ENCODE measurements at places on chromosomes 2 and 18.
A peak's percentile ranks its signal among the peaks of the same experiment; 100 is the strongest.

DNA sequence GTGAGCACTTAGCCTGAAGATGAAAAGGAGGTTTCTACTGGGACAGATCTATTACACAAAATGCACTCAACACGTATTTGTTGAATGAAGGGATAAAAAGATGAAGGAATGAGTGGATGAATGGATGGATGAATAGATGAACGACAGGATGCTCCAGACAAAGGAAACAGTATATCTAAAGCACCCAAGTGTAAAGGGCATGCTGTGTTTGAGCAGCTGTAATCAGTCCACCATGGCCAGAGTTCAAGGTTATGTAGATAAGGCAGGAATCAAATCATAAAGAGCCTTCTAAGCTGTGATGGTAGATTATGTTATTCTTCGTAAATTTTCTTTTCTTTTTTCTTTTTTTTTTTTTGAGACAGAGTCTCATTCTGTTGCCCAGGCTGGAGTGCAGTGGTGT, 213.8 kb upstream of the FBXO11 start:
- DNase-seq: no peak

DNA sequence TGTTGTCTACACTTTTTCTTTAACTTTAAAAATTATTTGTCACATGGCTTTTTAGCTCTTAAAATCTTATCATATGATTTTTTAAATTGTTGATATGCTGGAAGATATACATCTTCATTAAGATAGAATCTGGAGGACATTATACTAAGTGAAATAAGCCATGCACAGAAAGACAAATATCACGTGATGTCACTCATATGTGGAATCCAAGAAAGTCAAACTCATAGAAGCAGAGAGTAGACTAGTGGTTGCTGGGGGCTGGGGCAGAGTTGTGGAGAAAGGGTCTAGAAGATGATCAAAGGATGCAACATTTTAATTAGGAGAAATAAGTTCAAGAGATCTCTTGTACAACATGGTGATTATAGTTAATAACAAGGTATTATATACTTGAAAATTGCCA, 280.9 kb downstream of the GULP1 start:
- no peak for DNase-seq

DNA sequence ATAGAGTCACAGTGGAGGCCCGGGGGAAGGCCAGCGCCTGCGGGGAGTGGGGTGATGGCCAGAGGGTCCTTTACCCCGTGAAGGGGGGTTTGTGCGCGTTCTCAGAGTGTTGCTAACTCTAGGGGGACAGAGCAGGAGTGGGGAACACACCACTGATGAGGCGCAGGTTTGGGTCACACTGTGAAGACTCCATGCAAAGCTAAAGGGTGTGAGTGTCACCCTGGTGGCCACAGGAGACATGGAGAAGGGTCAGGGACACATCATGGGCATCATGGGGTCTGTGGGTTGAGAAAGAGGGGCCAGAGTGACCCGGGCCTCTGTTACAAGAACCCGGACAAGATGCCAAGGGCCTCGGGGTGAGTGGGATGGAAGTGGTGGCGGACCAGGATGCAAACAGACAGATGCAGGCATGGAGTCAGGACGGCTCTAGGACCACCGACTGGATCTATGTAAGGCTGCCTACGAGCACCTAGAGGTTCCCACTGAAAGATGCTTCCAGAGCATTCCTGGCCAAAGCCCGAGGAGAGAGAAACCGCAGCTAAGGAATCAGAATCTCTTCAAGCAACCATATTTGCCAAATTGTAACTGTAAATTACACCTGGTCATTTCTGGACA, 84.3 kb downstream of the PXDN start:
- no peak for DNase-seq

- DNase-seq: peak; percentile 76
Measured at GRCh38 chr18:22691946-22692710, 241.0 kb upstream of the RBBP8 start.

DNA sequence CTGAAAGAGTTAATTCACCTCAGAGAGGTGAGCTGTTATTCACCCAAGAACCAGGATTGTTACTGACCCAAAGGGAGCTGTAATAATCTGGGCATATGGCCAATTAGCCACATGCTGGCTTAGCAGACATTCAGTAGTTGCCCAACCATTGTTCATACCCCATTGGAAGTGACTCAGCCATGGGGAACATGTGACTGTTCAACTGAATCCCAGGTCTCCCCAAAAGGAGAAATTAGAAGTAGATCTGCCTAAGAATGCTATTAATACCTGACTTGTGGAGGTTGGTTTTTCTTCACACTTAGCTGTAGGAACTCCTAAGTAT, 272.6 kb upstream of the UBE2E3 start:
- DNase-seq: peak; percentile 56

- peak; percentile 69 for DNase-seq
Measured at GRCh38 chr2:172864182-172864581, 128.5 kb downstream of the RAPGEF4 start.

DNA sequence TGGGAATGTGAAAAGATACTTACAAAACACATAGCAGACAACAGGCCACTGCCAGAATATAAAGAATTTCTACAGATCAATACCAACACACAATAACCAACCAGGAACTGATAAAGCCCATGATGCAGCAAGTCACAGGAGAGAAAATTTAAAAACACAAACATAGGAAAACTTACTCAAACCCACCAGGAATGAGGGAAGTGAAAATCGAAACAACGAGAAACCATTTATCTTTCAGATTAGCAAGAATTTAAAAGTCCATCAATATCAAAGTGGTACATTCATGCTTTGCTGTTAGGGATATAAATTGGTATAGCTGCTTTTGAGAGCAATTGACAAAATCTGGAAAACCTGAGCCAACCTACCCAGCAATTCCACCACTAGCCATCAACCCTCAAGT, 27.6 kb downstream of the B4GALT6 start:
- DNase-seq: no peak

GRCh38 chr2:202717598-202718310, 83.0 kb downstream of the FAM117B start:
- no peak for DNase-seq

DNA sequence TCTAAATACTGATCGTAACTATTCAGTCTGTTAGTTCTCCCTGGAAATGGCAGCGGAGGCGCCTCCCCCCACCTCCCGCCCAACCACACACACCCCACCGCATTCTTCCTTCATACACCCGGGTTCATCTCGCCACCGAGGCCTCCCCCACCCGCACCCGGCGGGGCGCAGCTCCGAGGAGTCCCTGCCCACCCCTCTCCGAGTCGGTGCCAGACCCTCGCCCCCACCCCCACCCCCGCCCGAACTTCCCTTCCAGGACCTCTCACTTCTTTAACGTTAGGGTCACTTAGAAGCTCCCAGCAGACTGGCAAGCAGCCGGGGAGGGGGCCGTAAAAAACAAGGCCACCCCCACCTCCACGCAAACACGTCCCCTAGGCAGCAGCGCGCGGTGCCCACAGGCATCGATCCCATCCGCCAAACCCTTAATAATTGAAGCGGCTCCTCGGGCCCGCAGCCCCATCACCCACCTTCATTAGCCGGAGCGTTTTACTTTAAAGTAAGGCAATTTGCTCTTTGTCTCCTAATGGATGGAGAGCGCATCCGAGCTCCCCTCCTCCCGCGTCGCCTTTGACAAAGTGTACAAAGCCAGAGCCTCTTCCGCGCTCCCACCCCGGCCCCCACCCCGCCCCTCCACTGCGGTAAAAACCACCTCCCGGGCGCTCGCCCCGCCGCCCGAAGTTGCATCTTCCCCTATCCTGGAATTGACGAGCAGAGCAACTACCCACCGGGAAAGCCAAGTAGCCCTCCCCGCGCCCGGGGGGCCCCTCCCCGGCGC, 624 bp downstream of the ZNF516 start:
- peak; percentile 76 for DNase-seq

GRCh38 chr18:74259347-74259746, 32.4 kb downstream of the CYB5A start:
- DNase-seq: no peak

DNA sequence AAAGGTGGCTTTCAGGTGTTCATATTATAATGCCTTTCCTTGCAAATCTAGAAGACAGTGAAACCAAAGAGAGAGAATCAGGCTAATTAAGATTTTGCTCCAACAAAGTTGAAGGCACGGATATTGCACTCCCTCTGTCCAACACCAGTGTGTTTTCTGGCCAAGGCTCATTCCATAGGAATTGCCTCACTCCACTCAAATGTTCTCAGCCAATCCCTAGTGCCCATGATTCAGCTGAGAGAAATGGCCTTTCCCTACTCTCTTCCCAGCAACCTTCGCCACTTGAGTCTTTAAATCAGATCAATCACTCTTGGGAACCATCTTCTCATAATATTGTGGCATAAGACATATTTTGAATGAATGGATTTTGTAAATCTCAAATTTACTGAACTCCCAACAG, 768.2 kb upstream of the ACVR2A start:
- DNase-seq: no peak

DNA sequence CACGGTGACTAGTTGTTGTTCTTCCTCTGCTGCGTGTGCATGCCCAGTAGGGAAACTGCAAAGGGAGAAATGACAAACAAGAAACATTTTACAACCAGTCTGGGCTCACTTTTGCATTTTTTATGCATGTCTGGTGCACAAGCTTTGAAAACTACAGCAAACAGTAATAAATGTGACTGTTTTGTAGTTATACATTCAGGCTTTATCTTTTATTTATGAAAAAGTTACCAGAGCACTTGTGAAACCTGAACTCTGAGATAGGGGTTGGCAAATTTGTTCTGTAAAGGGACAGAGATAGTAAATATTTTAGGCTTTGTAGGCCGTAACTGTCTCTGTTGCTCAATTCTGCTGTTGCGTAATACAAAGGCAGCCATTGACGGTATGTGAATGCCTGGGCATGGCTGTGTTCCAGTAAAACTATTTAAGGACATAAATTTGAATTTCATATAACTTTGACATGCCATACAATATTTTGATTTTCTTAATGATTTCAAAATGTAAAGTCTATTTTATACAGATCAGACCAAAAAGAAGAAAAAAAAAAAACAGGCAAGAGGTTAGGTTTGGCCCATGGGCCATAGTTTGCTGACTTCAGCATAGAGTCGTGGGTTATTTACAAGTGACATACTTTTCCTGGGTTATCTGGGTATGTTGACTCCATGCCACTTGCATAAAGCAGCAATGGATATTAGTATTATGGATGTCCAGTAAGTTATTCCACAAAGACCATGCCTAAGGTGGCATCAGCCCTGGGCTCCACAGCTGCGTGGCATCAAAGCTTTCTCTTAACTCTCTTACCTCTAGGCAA, 53.6 kb upstream of the EML6 start:
- DNase-seq: peak; percentile 77

- no peak for DNase-seq
Measured at GRCh38 chr2:4635289-4635688, 931.9 kb downstream of the DCDC2C start.

- no peak for DNase-seq
Measured at GRCh38 chr2:36512705-36513104, 85.3 kb downstream of the FEZ2 start.

DNA sequence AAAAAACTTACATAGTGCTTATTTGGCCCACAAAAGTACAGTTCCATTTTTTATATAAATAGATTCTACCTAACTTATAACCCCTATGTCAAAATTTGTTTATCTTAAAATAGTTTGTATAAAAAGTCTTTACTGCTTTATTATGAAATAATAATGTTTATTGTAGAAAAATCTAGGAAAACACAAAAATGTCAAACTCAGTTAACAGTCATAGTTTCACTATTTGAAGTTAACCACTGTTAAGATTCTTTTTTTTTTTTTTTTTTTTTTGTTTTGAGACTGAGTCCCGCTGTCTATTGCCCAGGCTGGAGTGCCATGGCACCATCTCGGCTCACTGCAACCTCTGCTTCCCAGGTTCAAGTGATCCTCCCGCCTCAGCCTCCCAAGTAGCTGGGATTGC, 26.5 kb upstream of the ABI2 start:
- no peak for DNase-seq

GRCh38 chr18:35519148-35519899, 21.6 kb upstream of the INO80C start:
- DNase-seq: no peak

DNA sequence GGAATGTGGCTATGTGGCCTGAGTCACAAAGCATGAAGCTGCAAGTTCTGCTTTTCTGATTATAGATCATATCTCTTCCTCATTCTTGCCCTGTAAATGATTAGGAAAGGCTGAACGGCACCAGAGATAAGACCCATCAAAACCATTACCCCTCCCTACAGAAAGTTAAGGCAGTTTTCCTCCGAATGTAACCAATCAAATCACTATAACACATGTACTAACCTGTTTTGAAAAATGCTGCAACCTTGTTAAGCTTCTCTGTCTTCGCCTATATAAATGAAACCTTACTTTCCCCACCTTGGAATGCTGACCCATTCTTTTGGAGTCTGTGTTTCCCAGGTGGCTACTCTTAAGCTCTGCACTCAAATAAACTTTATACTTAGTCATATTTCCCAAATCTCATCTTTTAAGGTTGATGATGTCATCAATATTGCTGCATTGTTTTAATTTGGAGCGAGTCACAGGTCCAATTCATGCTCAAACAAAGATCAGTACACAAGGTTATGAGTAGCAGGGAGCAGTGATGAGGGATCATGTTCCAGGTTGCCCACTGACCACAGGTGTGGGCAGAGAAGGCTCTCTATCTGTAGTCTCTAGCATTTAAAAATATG, 662.3 kb downstream of the IRS1 start:
- DNase-seq: peak; percentile 73

GRCh38 chr2:154700136-154700535, 1.6 kb downstream of the KCNJ3 start:
- no peak for DNase-seq

DNA sequence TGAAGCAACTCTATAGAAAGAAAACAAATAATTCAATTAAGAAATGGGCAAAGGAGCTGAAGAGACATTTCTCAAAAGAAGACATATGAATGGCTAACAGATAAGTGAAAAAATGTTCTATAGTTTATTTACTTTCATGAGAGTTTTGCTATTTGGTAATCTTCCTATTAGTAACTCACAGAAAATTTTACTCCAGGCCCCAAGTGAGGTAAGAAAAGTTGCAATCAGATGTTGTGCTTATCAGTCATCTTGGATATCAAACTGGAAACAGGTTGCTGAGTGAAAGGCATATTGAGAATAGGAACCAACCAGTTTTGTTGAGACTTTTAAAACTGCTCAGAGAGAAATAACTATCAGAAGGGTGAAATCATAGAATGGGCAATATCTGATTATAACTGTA, 1179.0 kb upstream of the ACVR2A start:
- no peak for DNase-seq

- DNase-seq: no peak
Measured at GRCh38 chr2:15492773-15493325, 68.3 kb downstream of the NBAS start.
